ENCODE measurements at places on chromosomes 3 and 15.

DNA sequence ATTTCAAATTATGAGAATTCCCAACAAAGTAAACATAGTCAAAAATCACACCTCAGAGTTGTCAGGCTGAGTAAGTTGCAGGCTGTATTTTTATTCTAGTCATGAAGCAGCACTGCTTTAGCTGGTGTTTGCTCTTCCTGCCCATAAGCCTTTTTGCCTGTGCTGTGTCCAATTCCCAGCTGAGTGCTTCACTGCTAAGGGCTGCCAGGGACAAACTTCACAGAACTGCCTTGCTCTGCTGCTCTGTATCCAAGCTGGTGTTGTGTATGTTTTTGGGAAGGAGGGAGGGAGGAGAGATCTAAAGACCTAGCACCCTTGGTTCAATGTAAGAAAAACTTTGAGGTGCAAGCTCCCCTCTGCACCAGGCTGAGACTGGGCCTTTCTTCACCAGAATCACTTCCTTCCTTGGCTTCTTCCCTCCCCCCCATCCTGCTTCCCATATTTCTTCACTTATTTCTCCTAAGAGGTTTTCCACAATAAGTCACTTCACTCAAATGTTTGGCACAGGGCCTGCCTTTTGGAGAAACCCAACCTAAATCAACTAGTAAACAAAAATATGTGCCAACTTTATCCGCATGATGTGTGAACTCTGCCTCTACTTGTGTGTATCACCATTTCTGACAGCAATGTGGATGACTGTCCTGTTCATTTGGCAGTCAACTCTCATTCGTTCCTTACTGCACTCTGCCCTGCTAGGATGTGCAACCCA lies 156.1 kb downstream of the TBL1XR1 start:
- no peak for DNase-seq

DNA sequence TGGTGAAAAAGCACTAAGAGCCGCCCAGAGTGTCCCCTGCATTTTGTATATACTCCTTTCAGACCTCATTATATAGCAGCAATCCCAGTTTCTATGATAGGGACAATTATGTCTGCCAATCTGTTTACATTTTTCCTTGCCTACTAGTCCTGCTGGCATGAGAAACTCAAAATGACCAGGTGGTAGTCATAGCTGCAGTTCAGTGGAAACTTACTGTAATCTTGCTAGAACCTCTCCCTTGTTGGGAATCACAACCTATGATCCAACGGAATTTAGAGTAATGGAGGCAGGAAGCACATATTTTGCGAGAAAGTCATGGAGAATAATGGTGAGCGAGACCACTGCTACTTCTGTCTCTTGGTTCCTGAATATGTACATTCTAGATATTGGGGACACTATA lies 28.6 kb upstream of the MINAR1 start:
- DNase-seq = no peak

DNA sequence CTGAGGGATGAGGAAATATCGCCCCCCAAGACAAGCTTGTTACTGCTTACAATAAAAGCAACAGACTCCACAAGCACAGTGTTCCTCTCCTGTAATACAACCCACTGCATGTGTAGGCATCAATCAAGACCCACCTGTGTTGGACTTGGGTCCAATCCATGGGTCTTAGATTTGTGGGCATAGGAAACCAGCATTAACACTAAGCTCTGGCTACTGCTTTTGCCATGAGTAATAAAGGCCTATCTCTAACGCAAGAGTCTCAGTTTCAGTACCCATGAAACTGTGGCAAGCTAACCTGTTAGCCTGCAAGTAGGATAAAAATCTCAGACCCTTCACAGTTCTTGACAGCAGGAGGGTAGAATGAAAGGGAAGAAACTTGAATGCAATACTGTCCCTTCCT lies 5.2 kb upstream of the EIF1B start:
- DNase-seq = no peak

DNA sequence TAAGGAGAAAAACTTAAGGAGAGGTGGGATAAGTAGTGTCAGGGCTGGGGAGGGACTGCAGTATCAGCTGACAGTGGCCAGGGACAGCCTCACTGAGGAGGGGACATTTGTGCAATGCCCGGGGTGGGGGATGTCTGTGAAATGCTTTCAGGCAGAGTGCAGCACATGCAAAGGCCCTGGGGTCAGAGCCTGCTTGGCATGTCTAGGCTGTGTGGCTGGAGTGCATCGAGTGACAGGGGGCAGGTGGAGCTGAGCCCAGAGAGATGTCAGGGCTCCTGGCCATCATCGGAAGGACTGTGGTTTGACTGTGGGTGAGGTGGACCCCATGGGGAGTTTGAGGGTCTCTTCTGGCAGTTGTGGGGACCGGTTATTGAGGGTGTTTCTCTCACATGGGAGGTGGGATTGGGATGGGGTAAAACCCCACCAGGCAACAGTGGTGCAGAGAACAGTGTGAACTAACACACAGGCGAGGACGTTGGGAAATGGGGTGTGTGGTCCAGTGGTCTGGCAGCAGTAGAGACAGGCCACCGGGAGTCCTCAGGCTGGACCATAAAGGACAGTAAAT lies 61.2 kb downstream of the FBLN2 start:
- no peak for DNase-seq

DNA sequence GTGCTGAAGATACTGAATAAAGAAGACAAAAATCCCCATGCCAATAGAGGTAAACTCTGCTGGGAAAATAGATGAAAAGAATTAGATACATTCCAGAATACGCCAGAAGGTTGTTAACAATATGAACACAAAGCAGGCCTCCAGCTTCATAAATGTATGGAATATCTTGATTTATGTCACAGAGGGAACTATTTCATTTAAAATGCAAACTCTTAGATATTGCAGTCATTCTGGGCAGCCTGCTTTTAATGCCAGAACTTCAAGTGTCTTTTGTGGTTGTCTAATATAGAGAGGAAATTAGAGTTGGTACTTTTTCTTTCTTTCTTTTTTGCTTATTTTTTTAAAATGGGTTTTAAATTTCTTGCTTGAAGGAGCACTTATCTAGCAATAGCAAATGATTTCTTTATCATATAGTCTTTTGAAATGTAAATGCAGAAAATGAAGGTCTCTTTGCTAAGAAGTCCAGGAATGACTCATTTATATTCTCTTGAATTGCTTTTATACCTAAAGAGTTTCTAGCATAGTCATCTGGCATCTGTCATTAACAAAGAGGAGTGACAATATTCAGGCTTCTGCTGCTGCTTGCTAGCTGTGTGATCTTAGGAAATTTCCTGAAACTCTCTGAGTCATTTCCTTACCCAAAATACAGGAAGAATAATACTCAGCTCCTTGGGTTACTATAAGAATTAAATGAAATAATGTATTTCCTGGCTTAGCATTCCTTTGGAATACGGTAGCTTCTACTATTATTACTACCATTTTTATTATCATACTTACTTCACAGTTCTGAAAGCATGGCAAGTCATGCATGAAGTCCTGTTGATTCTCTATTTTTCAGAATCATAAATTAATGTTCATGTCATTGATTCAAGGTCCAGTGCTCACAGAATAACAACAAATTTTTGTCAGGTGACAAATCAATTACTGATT lies 527.6 kb downstream of the DIPK2A start:
- no peak for DNase-seq

DNA sequence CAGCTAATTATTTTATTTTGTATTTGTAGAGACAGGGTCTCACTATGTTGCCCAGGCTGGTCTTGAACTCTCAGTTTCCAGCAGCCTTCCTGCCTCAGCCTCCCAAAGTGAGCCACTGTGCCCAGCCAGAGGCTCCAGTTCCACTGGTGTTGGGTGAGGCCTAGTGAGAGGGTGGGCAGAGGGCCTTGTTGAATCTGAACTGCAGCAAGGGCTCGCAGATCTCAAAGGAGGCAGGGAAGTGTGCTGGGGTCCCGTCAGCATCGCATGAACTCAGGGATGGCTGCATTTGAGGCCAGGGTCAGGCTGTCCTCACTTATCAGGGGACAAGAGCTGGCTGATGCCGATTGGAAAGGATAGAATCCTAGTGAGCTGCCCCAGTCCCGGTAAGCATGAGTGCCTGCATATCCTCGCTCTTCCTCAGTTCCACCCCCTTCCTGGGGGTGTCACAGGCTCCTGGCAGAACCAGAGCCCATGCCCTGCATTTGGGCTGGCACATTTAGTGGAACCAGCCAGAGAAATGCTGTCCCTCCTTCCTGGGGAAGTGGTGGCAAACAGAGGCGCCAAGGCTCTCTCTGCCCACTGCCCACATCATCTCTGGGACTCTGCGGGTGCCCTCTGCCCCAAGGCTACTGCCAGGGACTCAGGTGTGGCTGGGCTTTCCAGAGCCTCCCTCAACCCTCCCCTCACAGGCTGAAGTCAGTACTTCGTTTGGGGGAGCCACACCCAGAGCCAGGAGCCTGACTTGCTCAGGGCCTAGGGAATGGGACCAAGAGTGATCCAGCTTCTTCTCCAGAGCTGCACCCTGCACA lies 24.1 kb downstream of the ALS2CL start:
- no peak for DNase-seq

DNA sequence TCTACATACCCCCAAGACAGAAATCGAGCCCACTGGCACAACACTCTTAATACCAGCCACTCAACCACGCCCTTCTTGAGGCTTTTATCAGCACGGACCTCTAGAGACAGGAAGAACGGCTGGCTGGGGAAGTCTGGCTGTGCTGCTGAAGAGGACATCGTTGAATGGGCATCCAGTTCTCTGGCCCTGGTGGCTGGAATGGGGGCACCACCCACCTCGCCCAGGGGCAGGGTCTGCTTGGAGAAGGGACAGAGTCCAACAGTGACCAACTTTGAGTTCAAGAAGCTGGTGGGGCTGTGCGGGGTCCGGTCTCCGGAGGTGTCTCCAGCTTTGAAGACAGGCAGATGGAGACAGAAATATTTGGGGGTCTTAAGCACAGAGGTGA lies 77.5 kb downstream of the ATP10A start:
- no peak for DNase-seq

- no peak for DNase-seq
Measured at GRCh38 chr3:157148196-157148889, 11.6 kb downstream of the CCNL1 start.

DNA sequence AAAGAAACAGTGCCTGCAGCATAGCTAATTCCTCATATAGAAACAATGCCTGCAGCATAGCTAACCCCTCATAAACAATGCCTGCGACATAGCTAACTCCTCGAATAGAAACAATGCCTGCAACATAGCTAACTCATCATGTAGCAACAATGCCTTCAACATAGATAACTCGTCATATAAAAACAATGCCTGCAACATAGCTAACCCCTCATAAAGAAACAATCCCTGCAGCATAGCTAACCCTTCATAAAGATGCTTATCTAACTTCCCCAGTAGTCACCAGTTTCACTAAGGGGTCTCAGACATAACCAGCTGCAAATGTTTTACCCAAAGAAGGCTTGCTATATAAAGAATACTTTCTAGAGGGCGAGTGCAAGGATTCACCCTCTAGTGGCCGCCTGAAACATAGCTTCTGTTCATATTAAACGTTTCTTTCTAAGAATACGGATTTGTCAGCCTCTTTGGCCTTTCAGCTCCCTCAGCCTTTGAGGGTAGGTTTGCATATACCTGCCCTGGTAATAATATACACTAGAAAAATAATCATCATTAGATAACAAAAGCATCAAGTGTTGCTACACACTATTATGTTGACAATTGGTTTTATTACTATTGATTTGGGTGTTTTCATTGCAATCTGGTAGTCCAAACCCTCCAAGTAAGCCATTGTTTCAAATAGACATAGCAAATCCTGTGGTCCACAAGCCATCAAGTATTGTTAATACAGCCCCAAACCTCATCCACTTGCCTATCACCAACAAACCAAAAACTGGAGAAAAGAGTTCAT lies 44.4 kb upstream of the FAN1 start:
- no peak for DNase-seq

DNA sequence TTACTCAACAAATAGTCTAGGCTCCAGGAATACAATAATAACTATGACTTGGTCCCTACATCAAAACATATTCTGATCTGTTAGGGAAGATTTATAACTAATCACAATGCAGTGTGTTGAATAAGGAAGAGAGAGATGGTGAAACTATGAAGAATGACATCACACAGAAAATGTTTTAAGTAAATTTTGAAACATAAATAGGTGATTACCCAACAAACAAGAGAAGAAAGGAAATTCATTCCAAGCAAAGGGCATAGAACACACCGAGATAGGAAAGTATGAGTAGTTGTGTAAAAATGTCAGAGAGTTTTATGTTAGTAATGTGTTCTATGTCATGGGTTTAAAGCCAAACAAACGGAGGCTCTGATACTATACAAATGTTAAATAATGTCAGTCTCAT lies 13.4 kb downstream of the SEC62 start:
- DNase-seq = peak; percentile 6

DNA sequence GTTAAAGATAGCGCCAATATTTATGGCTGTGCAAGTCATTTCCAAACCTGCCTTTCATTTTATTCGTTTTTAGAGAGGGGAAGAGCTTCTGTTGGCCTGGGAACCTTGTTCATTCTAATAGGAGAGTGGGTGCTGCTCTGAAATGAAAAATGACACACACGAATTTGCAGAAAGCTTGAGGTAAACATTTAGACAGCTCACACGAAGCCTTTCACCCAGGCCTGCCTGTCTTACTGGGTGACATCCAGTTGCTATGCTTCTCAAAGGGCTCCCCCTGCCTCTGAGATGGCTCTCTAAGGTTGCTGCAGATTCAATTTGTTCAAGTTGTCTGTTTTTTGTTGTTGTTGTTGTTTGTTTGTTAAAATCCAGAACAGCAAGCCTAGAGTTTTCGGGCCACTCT lies 18.2 kb downstream of the PEX5L start:
- no peak for DNase-seq

DNA sequence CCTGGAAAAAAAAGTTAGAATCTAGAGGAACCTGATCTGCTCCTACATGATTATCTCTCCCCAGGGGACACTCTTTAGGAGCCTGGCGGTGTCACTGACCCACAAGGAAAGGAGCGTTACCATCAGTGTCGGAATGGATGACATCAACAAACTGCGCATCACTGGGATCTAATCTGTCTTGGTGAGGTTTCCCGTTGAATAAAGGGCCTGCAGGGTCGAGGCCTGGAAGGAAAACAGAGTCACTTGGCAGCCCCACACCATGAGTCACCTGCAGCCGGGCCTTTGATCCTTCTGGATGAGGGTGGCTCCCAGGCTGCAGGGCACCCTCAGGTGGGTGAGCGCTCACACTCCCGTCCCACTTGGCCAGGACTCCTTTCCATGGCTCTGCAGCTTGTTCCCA lies 25.0 kb downstream of the LIPH start:
- DNase-seq = no peak

- no peak for DNase-seq
Measured at GRCh38 chr3:147415286-147415685, 6.1 kb downstream of the ZIC1 start.

- DNase-seq = no peak
Measured at GRCh38 chr15:81387621-81388435, 13.8 kb upstream of the TMC3 start.

- DNase-seq = no peak
Measured at GRCh38 chr15:25787381-25787780, 75.7 kb downstream of the ATP10A start.

- no peak for DNase-seq
Measured at GRCh38 chr15:93477188-93477587, 388.2 kb upstream of the RGMA start.

DNA sequence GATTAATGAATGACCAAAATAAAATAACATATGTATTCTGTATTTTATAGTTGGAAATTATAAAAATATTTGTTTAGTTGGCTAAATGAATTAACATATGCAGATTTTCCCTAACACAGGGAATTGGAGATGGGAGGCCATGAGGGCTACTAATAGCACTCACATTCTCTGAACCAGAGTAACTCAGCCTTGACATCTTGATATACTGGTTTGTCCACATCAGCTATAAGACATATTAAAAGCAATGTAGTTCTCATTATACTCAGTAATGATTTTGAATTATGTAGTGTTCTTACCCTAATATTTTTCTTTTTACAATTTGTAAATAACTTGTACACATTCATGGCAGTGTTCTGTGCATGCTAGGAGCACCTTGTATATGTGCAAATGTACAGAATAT lies 255.9 kb downstream of the EPHA6 start:
- no peak for DNase-seq
